Large intestine (tissue), 12 donors: ENCODE measurements at places on chromosomes 2 and 18. TPM values are rescaled to one million over a fixed set of nuclear protein-coding genes. Genes with fewer than 3 reads are reported as not detected.
A peak's percentile ranks its signal among the peaks of the same experiment; 100 is the strongest.

ARID5A gene
- polyA plus RNA-seq: 7.5 TPM

VWC2L gene
- 0.03 TPM for polyA plus RNA-seq

PLGLB1 gene
- 8.2 TPM for polyA plus RNA-seq

DNA sequence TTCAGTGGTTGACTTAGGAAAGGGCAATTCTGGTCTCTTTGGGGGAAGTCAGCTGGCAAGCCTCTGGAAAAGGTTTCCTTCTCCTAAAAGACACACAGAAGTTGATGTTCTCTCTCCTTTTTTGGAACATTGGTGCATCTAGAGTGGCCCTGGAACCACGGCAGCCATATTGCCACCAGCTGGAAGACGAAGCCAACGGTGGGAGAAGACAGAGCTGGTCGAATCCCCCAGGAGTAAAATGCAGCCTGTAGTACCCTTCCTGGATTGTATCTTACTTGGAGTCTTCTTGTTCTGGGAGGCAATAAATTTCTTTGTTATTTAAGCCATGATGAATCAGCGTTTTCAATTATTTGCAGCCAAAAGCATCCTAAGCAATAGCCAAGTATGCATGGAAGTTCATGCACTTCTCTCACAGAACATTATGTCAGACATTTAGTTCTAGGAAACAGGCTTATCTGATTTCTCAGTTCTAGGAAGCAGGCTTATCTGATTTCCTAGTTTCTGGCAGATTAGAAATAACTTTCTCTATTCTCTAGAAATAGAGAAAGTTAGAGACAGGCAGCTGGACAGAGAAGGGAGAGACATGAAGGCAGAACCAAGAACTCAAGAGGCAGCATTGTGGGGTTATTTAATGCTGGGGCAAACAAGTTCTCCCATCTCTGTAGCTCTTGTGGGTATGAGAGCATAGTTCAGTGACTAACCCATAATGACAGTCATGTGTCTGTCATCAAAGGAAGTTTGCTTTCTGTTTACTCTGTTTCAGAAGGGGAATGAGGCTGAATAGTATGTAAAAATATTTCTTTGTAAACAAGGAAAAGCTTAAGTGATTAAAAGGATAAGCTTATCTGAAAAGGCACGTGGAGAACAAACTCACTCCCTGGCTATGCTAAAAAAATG, 40.5 kb upstream of the NABP1 start:
- H3K4me1 ChIP-seq: peaks cover 34% of the 10 kb centered on the region
- H3K4me3 ChIP-seq: no peak overlapping the region
- H3K27ac ChIP-seq: peak overlapping the region; percentile 85
- H3K36me3 ChIP-seq: no peaks in the 10 kb centered on the region
- no peaks in the 10 kb centered on the region for H3K27me3 ChIP-seq
- DNase-seq: peak; percentile 91

- H3K4me1 ChIP-seq: no peaks in the 10 kb centered on the region
- no peak overlapping the region for H3K4me3 ChIP-seq
- H3K36me3 ChIP-seq: no peaks in the 10 kb centered on the region
- DNase-seq: no peak
- H3K27me3 ChIP-seq: no peaks in the 10 kb centered on the region
These were observed 757.7 kb downstream of the EPHA4 start for GRCh38 chr2:220814441-220814840.

- peaks cover 22% of the 10 kb centered on the region for H3K4me1 ChIP-seq
- H3K27ac ChIP-seq: no peak overlapping the region
- peak; percentile 55 for DNase-seq
- no peaks in the 10 kb centered on the region for H3K36me3 ChIP-seq
- no peak overlapping the region for H3K4me3 ChIP-seq
These were observed 275.8 kb downstream of the LNPK start for GRCh38 chr2:175726223-175726622.

CLEC4F gene
- polyA plus RNA-seq: 2.9 TPM

EVA1A gene
- polyA plus RNA-seq: 10.0 TPM

- H3K27ac ChIP-seq: no peak overlapping the region
- H3K4me1 ChIP-seq: no peaks in the 10 kb centered on the region
- no peaks in the 10 kb centered on the region for H3K27me3 ChIP-seq
- no peak for DNase-seq
These were observed 20.5 kb upstream of the BCL2L11 start for GRCh38 chr2:111100087-111100764.

GRCh38 chr2:121999264-121999663, 243.8 kb downstream of the TSN start:
- no peaks in the 10 kb centered on the region for H3K36me3 ChIP-seq
- DNase-seq: no peak
- no peaks in the 10 kb centered on the region for H3K27me3 ChIP-seq
- no peaks in the 10 kb centered on the region for H3K4me1 ChIP-seq
- no peak overlapping the region for H3K27ac ChIP-seq

CARF gene
- polyA plus RNA-seq: 10.4 TPM

GRCh38 chr18:37393945-37394609, 171.5 kb downstream of the CELF4 start:
- DNase-seq: peak; percentile 51
- peak overlapping the region; percentile 7 for H3K4me3 ChIP-seq
- H3K36me3 ChIP-seq: no peaks in the 10 kb centered on the region
- peak overlapping the region; percentile 47 for H3K27ac ChIP-seq
- H3K4me1 ChIP-seq: peaks cover 5% of the 10 kb centered on the region
- H3K27me3 ChIP-seq: peaks cover 34% of the 10 kb centered on the region

GFPT1 gene
- polyA plus RNA-seq: 46.4 TPM
